Skin of body (tissue), 3 donors: ENCODE measurements at places on chromosomes 12 and 14. TPM values are rescaled to one million over a fixed set of nuclear protein-coding genes. Genes with fewer than 3 reads are reported as not detected.
A peak's percentile ranks its signal among the peaks of the same experiment; 100 is the strongest.

- no peak for DNase-seq
Measured at GRCh38 chr12:46354111-46354801, 18.3 kb downstream of the SLC38A2 start.

GRCh38 chr14:92830902-92831301 is 36.8 kb downstream of the GOLGA5 start:
- DNase-seq, result no peak

- no peak for DNase-seq
Measured at GRCh38 chr12:97017213-97017612, 110.2 kb downstream of the NEDD1 start.

The ATP23 gene
- total RNA-seq, result 11.3 TPM

GRCh38 chr12:21001778-21002177 is 129.2 kb upstream of the SLCO1B1 start:
- no peak for DNase-seq

DNA sequence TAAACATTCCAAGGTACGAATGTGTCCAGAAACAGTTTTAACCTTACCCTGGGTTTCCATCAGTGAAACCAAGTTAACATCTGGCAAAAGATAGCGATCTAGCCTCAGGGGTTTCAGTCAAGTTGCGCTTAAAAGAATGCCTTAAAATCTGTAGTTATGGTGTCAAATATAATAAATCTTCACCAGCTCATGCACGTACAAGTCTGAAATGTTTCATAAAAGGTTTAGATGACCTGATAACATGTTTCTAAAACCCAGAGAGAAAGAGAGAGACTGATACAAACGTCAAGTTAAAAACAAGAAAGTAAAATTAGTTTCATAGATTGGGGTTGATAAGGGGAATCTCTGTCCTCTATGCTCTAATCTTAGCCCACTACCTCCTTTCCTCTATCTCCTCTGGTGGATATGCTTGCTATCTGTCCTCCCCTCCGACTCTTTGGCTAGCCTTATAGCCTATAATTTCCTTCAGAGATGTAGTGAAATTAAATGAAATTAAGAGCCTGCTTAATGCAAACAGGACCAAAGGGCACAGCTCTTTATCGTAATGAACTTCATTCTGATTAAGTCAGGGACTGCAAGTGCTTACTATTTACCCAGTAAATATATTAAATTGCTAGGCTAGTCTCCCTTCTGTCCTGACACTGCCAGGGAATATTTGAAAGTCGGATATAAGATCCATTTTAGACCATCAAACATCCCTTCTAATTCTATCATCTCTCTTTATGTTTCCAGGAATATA is 18.4 kb upstream of the FOS start:
- DNase-seq, result peak; percentile 73
